NCI-H1694 treated with DMSO at 0.1 percent for 48 hours (cell line): ENCODE measurements at places on chromosomes 6 and 20.

DNA sequence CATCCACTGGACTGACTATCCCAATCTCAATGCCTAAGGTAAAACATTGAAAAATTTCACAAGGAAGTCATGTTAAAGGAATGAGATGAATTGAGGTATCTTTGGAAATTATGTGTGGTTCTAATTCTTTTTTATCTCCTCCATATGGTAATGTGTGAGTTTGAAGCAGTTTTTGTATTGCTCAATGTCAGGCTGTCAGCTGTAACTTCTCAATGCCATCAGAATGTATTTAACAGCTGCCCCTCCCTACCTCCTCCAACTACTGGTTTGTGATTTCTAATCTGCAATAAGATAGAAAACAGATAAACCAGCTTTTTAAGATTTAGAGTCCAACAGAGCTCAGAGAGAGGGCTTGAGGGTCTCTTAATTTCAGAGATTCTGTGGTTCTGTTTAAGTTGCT lies 1005.8 kb upstream of the ADGRB3 start:
- no peak for DNase-seq

GRCh38 chr6:90368601-90369000 lies 72.0 kb upstream of the BACH2 start:
- DNase-seq, result no peak

DNA sequence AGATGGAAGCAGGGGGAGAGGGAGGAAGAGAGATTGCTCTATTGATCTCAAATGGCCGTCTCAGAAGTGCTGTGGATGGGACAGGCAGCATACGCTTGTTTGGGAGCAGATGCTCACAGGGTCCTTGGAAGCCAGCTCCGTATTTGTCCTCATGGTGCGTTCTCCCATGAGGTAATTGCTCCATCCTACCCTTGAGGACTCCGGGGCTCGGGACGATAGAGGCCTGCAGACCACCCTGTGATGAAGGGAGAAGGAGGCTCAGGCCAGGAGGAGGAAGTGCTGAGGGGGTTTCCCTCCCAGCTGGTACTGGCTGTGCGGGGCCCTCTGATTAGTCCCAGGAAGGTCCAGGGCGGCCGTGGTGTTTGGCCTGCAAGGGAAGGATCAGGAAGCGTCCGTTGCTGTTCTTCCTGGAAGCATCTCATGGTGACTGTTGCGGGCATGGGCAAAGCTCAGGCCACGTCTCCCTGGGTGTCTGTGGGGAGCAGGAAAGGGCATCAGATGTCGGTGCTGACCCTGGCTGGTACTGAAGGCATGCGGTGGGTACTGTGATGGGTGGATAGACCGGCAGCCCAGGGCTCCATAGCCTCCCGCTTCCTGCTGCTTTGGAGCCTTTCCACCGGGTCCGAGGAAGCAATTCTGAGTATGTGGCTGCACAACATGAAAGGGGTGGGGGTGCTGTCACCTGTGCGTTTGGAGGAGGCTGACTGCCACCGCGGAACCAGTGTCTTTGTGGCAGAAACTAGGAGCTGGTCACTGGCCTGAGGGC lies 158.3 kb downstream of the SYCP2 start:
- DNase-seq, result no peak

GRCh38 chr6:11509471-11509870 lies 28.1 kb upstream of the TMEM170B start:
- DNase-seq, result no peak

- DNase-seq, result no peak
Observed at GRCh38 chr6:33075568-33076405, at the start of gene HLA-DPB1. Gene HLA-DPB1, plus strand, starts transcription at chr6:33075990. Its CDS starts 52 bp downstream, at chr6:33076042.

- peak; percentile 17 for DNase-seq
Observed at GRCh38 chr20:63448031-63448430, 24.4 kb downstream of the KCNQ2 start.

- DNase-seq, result no peak
Observed at GRCh38 chr6:98824902-98825599, 9.3 kb upstream of the POU3F2 start.

DNA sequence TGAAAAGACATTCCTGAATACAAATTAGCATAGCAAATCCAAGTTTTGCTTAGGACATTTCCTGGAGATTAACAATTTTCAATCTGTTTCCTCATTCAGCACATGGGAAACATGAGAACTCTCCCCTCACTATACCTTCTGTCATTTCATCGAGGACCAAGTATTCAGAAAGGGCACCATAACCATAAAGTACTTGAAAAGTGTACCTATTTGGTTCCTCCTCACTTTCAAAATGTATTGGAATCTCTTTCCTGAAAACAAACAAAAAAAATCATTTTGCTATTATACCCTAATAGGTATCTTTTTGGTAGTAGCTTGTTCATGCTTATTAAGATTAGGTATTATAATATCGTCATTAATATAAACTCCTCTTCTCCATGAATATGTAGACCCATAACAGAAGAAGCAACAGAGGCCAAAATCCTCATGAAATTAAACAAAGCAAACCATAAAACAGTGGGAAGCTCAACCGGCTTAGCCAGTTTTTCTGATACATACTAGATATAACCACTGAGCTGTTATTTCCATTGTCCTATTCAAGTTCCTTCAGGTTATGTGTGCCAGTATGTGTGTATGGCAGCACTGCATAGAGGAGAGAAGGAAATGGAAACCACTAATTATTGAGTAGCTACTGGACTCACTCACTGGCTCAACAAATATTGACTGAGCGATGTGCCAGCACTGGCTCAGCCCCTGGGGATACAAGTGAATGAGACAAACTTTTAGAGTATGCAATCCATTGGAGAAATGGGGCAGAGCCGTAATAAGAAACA lies 274.0 kb downstream of the MAFB start:
- DNase-seq, result no peak

- no peak for DNase-seq
Observed at GRCh38 chr6:24929242-24929641, 6.5 kb downstream of the RIPOR2 start.

DNA sequence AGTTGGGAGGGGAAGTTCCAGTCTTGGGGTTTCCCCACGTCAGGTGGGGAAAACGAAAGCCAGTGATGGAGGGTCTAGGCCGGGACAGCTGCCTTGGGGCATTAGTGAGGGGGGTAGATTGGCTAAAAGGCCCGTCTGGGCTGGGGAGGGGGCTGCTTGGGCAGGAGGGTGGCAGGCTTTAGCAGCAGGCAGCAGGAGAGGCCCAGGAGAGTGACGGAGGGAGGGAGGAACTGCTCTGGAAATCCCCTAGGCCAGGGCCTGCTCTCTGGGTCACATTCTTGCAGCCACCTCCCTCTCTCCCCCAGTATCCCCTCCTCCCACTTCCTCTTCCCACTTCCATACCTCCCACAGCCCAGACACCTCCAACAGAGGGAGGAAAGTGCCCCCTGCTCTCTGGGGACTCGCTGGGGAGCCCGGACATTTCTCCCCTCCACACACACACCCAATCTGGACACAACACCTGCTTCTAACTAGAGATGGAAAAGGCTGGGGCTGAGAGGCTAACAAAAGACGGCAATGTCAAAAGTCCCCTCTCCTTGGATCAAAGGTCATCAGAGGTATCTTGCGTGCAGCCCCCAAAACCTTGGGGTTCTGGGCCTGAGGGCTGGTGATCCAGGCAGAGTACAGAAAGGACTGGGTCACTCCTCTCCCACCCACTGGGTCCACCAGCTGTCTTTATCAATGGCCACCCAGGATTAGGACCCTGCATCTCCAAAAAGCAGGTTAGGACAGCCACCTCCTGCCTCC lies 1.8 kb downstream of the NFKBIE start:
- no peak for DNase-seq
